ENCODE measurements at places on chromosomes 2 and 18.
A peak's percentile ranks its signal among the peaks of the same experiment; 100 is the strongest.

- DNase-seq = no peak
Observed at GRCh38 chr2:30359644-30360167, 87.3 kb upstream of the LCLAT1 start.

GRCh38 chr18:13548106-13548819, 178.1 kb downstream of the FAM210A start:
- no peak for DNase-seq

- no peak for DNase-seq
Observed at GRCh38 chr2:148699830-148700229, 55.3 kb downstream of the EPC2 start.

DNA sequence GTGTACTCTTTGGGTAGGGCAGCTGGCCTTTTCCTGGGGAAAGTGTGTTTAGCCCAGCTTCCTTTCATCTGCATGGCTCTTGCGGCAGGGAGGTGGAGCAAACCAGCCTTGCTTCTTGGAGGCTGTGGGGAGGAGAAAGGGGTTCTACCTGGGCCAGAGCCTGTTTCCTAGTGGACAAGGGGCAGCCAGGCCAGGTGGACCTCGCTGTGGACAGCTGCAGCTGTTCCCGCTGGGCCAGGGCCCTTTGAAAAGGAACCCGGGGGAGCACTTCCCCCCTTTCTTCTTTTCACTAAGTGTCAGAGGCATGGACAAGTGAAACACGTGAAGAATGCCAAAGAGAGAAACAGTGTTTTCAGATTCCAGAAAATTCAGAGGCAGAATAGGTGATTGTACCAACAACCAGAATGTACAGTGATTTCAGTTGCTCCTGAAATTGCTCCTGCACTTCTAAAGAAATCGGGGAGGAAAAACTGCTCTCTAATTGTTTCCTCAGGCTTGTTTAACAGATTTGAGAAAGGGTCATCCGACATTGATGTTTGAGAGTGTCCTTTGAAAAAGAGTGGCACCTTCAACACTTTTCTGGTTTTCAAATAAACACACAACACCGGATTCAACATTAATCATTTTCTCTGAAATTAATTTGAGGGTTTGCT, 3.9 kb downstream of the GLI2 start:
- DNase-seq = no peak

DNA sequence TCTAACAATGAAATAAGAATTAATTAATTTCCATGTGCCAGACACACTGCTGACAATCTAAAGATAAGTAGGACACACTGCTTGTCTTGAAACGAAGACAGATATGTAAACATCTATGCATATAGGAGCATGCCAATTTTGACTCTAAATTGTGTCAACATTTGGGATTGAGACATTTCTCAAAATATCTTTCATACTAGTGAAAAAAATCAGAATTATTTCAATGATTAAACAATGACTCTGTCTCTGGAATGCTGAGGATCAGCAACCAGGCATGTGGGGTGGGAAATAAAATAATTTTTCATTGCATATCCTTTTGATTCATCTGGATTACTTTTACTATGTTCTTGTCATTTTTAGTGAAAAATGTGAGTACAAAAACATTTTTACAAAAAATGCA, 262.6 kb upstream of the SYT4 start:
- peak; percentile 4 for DNase-seq

DNA sequence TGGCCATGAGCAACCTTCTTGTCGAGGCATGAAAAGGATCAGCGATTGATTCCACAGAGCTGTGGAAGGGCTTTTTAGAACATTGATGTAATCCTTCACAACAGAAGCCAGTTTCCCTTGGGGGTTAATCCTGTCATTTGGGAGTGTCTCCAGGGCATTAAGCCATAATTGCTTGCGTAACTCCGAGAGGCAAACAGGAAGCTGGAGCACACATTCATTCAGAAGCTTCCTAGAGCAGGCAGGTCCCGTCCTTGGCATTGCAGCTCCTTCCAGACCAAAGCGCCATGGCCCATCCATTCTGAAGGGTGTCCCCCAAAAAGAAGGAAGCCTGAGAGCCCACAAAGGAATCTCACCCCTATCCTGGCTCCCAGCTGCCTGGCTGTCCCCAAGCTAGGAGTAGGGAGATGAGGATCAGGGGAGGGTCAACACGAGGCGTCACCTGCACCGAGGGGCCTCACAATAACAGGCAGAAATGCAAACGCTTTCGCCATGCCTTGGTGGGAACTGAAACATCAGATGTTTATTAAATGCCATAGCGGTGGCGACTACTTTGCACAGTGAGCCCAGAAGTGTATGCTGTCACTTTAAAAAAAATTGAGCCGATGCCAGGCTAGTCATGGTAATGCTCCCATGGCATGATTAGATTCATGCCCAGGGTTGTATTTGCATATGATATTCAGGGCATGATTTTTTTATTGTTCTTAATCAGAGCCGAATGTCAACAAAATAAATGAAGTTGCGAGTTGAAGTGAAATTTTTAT, 339.4 kb downstream of the BCL11A start:
- DNase-seq = no peak

DNA sequence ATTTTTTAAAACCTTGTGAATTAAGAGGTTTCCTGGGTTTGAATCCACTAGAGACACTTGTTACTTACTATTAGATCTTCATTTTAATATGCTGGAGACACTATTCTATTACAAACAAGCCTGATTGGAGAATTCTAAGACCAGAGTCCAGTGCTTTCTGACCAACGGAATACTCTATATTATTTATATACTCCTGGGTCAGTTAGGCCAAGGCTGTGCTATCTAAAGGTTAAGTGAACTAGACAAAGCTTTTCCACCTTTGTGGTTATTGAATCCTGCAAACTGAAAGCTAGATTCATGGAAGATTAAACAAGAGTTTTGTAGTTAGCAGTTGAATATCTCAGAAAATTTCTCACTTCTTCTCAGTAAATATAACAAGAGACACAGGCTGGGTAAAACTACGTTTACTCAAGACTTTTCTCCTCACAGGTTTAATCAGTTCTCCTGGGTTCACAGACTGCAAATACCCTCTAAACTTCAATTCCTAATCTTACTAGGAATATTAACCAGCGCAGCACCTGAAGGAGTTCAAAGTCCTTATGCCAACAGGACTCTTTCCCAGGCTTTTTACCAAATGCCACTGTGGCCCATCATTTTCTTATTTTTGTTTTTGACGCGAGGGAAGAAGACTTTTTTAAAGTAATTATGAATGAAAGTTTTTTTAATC, 66.4 kb downstream of the COL4A4 start:
- DNase-seq = no peak

DNA sequence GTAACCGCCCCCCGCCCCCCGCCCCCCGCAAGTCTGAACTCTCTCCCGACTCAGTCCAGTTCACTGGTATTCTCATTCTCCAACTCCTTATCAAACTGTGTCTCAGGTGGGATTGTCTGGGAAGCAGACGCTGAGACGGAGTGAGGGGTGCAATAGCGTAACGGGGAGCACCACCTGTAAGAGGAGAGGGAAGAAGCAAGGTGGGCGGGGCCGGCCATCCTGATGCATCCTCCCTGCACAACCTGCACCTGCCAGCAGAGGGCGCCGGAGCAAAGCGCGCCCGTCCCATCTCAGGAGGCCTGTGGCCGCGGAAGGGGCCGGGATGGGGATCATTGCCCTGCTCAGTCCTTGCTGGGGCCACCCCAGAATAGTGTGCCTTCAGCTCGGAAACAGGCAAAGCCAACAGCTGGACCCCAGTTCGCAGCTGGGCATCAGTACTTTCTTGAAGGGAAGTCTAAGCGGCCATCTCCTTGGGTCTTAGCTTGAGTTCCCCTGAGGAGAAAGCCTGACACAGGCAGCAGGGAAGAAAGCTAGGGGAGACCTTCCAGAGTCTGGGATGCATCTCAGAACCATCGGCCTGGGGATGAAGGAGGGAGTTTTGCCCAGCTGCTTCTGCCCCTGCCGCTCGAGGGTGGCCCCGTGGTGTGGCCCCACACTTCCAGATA, 208.0 kb downstream of the TFCP2L1 start:
- peak; percentile 28 for DNase-seq

DNA sequence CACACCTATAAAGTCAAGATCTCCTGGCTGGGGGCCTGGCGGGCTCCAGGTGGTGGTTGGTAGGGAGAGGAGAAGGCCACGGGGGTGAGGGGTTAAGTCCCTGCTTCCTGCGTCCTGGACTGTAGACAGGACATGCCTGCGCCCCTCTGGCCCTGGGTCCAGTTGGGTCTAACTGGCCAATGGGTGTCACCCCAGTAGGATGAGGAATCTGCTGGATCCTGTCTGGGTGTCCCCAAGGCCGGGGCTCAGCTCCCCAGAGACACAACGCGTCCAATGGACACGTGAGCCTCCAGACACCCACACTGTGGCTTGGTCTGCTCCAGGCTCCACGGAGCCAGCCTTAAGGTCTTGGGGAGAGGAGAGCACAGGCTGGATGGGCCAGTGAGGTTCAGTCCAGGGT, 19.6 kb downstream of the AQP12A start:
- DNase-seq = no peak

- no peak for DNase-seq
Observed at GRCh38 chr2:167987558-167987957, 259.8 kb downstream of the STK39 start.

DNA sequence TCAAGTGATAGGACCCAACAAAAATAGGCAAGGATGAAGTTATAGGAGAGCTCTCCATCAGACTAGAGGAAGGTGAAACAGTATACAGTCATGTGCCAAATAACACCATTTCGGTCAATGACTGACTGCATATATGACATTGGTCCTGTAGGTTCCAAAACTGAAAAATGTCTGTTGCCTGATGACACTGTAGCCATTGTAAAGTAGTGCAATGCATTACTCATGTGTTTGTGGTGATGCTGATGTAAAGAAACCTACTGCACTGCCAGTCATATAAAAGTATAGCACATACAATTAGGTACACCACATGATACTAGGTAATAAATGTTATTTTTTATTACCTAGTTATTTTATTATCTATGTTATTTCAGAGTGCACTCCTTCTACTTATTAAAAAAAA, 147.9 kb downstream of the GREB1L start:
- no peak for DNase-seq

GRCh38 chr2:37324536-37324785, 172 bp downstream of the PRKD3 start:
- DNase-seq = no peak

GRCh38 chr18:12598181-12598930, 59.6 kb downstream of the SPIRE1 start:
- peak; percentile 58 for DNase-seq

GRCh38 chr2:130376433-130377293, 20.8 kb downstream of the PTPN18 start:
- DNase-seq = no peak

- no peak for DNase-seq
Observed at GRCh38 chr2:237604960-237605359, 14.4 kb upstream of the RAB17 start.

- no peak for DNase-seq
Observed at GRCh38 chr2:175188761-175189160, 7.3 kb upstream of the ATP5MC3 start.

Data from kidney glomerular epithelial cell (primary cell).